ENCODE measurements at places on chromosomes 3 and 15.

GRCh38 chr3:127671523-127672428 lies 976 bp upstream of the ABTB1 start:
- ATAC-seq, result no peak

GRCh38 chr3:58654466-58654865 lies 12.1 kb downstream of the FAM3D start:
- no peak for ATAC-seq

DNA sequence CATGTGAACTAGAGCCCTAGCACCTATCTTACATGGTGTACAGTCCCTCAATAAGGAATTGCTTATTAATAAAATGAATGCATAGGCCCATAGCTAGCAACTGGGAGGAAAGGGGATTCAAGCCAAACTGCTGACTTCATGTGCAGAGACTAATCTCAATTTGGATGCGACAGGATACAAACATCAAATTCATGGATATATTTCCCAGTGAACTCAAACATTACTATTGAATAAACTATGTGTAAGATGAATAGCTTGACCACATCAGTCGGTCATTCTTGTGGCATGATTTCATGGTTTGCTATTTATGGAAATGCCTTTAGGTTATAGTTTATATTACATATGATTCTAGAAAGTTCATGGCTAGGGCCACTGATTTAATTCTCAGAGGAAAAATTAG lies 268.6 kb upstream of the SLITRK3 start:
- no peak for ATAC-seq

DNA sequence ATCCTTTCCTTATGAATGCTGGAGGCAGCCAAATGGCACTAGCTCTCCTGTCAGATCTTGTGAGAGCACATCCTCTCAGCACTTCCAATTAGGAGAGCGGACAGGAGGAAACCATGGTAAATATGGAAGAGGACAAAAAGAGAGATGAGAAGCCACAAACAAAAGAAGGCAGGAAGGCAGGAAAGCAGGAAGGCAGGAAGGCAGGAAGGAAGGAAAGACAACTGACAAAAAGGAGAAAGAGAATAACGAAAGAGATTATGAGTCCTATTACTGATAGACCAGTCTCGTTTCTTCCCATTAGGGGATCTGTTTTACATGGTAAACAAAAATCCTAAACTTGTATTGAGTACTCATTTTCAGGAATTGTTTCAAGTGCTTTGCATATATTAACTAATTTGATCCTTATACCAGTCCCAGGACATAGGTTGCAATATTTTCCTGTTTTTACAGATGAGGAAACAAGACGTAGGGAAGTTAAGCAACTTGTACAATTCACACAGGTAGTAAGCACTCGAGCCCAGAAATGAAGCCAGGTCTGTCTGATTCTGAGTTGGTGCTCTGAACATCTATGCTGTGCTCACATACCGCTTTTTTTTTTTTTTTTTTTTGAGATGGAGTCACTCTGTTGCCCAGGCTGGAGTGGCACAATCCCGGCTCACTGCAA lies 4.2 kb downstream of the BCL2A1 start:
- ATAC-seq, result no peak

DNA sequence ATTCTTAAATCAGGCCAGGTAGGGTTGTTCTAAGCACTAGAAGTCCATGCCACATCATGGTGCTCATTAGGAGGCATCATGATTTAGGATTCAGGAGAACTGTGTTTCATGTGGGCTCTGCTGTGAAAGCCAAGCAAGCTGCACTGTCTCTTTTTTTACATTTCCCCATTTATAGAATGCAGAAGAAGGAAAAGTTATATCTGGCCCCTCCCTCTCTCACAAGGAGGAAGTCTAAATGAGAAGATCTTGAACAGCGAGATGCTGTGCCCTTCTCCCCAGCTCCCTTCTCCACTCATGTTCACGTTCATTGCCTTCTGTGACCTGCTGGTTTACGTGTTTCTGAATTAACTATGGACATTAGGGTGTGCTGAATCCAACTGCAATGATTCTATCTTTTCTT lies 178.5 kb upstream of the RASGRP1 start:
- no peak for ATAC-seq

DNA sequence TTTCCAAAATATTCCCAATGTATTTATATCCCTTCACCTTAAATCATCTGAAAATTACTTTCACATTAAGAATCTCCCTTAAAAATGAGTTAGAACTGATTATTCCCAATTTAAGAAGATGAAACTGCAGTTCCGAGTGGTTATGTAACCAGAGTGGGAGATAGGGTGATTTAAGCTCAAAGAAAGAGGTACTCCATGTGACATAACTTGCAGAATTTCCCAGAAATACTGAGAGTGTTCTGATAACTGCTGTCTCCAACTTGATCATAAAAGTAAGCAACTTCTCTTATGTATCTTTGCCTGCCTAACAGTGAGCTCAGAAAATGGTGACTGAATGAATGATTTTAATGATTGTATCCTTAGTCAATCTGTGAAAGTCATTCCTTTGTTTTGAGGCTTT lies 32.3 kb downstream of the ARRDC4 start:
- ATAC-seq, result no peak

GRCh38 chr3:171301002-171301401 lies 159.2 kb downstream of the TNIK start:
- no peak for ATAC-seq
